Large intestine (tissue), 12 donors: ENCODE measurements at places on chromosomes 5 and 9.

GRCh38 chr5:147930769-147931168 lies 24.4 kb upstream of the C5orf46 start:
- DNase-seq: no peak

DNA sequence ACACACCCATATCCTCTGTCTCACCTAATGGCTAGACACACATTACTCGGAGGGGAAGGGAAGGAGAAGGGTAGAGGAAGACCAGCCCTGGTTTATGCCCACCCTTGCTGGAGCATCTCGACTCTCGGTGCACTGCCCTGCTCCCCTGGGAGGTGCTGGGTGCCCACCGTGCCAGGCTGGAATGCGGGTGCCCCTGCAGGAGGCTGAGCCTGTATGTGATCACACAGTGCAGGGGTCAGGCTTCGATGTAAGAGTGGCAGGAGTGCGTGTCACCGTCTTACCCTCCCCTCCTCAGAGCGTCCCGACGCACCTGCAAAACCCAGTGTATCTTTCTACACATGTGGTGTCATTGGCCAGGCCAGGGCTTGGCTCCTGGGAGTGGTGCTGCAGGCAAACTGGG lies 7.3 kb upstream of the ACOT12 start:
- no peak for DNase-seq

DNA sequence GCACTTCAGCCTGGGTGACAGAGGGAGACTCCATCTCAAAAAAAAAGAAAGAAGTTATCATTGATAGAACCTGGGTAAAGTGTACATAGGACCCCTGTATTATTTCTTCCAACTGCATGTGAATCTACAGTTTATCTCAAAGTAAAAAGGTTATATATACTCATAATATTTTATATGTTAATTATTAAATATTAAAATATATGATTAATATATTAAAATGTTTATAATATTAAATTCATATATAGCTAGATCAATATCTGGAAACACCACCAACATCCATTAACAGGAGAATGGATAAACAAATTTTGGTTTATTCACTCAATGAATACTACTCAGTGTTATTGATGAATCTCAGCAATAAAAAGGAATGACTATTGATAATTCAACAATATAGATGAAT lies 19.7 kb downstream of the C5orf15 start:
- no peak for DNase-seq

DNA sequence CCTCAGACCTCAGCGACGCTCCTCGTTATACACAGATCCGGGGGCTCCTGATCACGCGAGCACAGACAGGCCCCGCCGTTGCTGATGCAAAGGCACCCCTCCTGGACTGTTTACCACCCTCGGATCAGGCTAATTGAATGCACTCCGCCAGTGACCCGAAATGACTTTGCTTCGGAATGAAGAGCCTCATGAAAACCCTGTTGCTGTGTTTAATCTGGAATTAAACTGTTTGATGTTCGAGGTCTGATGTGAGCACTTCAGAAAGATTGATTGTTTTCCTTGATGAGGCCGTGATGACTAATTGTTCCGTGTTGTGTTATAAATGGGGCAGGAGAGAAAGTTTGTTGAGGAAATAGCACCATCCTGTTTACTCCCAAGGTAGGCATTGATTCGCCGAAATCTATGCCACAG lies 190.5 kb upstream of the PPP1R26 start:
- no peak for DNase-seq

- DNase-seq: no peak
Observed at GRCh38 chr9:8234316-8234715, 434.7 kb upstream of the DMAC1 start.

DNA sequence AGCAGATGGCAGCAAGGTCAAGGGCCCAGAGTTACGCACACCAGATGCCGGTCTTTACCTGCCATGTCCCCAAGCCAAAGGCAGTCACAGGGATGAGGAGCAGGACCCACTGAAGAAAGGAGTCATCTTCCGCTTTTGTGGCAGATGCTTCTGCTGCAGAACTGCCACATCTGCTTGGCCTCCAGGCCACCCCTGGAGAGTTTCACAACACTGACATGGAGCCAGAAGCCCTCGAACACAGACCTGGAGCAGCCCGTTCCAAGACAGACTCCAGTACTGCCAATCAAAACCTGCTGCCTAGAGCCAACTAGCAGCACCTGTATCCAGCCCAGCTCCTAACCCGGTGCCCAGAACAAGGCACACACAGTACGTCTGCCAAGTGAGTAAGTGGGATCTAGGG lies 1.5 kb downstream of the SURF1 start:
- DNase-seq: no peak

- no peak for DNase-seq
Observed at GRCh38 chr5:4866131-4866659, 273.9 kb upstream of the ADAMTS16 start.

DNA sequence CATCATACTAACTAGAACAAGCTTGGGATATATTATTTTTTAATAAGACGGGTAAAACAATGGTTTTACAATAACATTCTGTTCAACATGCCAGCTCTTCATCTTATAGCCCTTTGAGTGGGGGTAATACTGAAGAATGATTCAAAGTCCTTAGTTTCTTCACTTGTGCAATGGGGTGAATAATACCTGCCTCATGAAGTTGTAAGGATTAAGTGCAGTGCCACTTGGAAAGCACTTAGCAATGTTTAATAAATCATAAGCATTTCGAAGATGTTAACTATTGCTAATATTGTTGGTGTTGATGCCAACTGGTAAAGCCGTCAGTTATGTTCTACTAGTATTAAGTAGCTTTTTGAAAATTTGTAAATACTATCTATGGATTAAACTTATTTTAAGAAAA lies 38.0 kb downstream of the TNPO1 start:
- no peak for DNase-seq

- DNase-seq: no peak
Observed at GRCh38 chr5:57841676-57842363, 359.2 kb upstream of the ACTBL2 start.

- no peak for DNase-seq
Observed at GRCh38 chr5:137098238-137098637, 400.9 kb downstream of the SPOCK1 start.

DNA sequence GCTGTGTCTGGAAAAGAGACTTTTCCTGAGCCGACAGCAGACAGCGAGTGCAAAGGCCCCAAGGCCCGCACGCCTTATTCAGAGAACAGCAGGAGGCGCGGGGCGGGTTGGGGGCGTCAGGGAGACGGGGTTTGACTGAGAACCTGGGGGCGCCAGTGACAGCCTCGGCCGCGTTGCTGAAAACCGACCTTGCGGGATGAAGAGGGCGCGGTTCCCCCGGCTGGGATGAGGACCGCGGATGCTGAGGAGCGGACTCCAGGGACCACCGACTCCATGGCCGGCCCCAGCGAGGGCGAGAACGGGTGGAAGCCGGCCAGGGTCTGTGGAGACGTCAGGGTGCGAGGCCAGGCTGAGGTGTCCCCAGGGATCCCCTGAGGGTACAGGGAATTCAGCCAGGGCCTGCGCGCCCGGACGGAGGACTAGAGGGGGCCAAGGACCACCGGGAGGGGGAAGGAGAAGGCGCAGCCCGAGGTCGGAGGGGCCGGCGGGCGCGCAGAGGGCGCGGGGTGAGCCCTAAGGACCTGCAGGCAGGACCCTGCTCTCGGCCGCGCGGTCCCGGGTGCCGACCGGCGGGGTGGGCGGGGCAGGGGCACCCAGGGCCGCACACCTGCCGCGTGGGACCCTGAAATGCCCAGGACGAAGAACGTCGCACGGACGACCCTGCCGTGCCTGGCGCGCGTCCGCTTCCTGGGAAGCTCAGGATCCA lies 837 bp upstream of the AHRR start:
- no peak for DNase-seq

DNA sequence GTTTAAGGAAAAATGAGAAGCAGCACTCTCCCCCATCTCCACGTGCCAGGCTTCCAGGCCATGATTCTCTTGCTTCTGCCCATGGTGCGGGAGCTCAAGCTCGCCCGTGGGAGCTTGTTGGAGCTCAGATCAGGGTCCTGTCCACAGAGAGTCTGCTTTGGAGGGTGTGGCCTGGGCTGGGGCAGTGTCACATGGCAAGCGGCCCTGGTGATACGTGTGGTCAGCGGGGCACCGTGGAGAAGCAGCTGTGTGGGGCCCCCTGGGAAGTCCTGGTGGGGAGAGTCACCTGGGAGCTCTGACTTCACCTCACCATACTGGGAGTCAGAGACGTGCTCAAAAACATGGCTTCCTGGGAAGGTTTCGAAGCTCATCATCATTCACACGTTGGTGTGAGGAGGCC lies 275.3 kb downstream of the GADD45G start:
- no peak for DNase-seq

- DNase-seq: no peak
Observed at GRCh38 chr5:180599981-180600553, 8.8 kb upstream of the SCGB3A1 start.

- no peak for DNase-seq
Observed at GRCh38 chr9:27565696-27566095, 7.6 kb downstream of the C9orf72 start.

DNA sequence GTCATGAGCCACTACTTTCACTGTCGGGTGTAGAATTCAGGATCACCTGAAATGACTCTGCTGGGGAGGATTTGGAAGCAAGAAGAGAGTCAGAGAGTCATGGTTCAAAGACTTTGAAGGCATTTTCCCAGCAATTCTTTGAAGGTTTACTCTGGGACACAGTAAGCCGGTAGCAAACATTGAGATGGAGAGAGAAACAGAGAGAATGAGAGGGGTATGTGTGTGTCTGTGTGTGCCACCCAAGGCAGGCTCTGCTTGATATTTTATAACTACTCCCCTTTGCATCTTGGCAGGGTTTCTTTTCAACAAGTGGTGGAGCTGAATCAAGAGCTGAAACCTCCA lies 89.8 kb downstream of the ANKRD55 start:
- no peak for DNase-seq

GRCh38 chr5:68565427-68565826 lies 349.9 kb downstream of the PIK3R1 start:
- DNase-seq: no peak

- DNase-seq: no peak
Observed at GRCh38 chr5:131488463-131488862, 146.6 kb downstream of the RAPGEF6 start.

DNA sequence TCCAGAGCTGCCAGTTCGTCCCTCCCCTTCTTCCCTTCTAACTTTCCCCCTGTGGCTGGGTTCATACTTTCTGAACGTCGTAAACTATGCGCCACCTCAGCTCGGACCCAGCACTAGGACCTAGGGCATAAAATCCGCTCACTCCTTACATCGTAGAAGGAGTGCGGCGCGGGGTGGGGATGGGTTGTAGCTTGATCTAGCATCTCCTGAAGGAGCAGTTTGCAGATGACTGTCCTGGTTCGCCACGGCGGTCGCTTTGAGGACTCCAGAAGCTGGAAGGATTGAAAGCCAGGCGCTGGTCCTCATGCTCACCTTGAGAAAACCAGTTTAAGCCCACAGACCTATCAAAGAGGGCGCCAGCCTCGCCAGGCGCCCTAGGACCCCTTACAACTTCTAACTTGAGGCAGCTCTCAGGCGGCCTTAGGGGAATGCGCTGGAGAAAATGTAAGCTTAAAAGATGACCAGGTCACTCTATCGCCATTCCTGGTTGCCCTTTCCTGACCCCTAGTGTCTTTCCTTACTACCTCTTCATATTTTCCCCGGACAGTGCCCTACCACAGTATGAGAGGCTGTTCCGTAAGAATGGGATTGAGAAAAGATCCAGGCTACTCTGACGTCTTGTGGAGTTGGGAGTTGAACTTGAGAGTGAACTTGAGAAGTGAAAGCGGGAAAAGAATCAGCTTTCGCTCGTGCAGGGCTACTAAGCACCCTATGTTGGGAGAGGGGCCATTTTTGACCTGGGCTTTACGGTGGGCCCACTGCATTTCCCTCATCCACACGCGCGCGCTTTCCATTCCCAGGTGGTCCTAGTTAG lies 2.8 kb downstream of the RORB start:
- no peak for DNase-seq

- DNase-seq: peak; percentile 61
Observed at GRCh38 chr9:131657037-131657377, 82.9 kb downstream of the RAPGEF1 start.

DNA sequence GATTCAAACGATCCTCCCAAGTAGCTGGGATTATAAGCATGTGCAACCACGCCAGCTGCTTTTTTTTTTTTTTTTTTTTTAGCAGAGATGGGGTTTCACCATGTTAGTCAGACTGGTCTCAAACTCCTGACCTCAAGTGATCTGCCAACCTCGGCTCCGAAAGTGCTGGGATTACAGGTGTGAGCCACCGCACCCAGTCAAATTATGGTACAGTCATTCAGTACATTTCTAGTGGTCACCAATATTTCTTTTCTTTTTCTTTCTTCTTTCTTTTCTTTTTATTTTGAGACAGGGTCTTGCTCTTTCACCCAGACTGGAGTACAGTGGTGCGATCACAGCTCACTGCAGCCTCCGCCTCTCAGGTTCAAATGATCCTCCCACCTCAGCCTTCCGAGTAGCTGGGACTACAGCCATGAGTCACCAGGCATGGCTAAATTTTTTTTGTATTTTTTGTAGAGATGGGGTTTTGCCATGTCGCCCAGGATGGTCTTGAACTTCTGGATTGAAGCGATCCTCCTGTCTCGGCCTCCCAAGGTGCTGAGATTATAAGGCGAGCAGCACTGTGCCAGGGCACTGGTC lies 25.4 kb upstream of the DCP2 start:
- no peak for DNase-seq

- DNase-seq: peak; percentile 78
Observed at GRCh38 chr9:126334721-126335621, 8.3 kb downstream of the MVB12B start.

GRCh38 chr9:76316069-76316468 lies 78.2 kb downstream of the RFK start:
- DNase-seq: no peak

- no peak for DNase-seq
Observed at GRCh38 chr5:149168276-149168906, 27.1 kb downstream of the ABLIM3 start.

DNA sequence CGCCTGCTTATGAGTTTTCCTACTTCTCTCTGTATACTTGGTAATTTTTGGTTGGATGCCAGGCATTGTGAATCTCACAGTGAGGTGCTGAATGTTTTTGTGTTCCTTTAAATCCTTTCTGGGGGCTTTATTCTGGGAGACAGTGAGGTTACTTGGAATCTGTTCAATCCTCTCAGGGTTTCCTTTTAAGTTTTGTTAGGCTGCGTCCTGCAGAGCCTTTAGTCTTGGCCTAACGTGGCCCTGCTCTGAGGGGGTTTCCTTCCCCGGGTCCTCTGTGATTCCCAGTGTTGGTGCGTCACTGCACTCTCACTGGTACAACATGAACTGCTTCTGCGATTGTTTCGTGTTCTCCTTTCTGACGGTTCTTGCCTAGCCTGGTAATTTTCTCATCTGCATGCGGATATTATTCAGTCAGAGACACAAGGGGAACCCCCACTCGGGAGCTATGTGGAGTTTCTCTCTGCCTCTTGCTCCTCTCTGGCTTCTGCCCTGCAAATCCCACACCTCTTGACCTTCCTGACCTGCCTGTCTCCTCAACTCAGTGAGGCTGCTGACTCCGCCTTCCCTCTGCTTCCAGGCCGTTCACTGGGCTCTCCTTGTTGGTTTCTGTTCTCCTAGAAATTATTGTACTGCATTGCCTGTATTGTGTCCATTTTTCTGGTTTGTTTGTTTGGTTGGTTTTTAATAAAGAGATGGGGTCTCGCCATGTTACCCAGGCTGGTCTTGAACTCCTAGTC lies 128.1 kb downstream of the DAB2IP start:
- DNase-seq: no peak

GRCh38 chr5:94181895-94182294 lies 436.5 kb downstream of the KIAA0825 start:
- peak; percentile 29 for DNase-seq
